GM12891 (cell line): ENCODE measurements at places on chromosomes 7 and 10.

GRCh38 chr10:49596836-49597235, 13.3 kb upstream of the SLC18A3 start:
- no peak for DNase-seq

DNA sequence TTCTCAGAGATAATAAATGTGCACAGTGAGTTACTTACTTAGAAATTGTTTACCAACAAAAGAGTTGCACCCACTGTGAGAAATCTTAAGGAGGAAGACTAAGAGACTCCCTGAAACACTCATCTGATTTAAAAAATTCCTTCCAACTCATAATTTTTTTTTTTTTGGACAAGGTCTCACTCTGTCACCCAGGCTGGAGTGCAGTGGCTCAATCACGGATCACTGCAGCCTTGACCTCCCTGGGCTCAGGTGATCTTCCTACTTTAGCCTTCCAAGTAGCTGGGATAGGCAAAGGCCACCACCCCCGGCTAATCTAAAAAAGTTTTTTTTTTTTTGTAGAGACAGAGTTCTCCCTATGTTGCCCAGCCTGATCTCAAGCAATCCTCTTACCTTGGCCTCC, 36.0 kb downstream of the MALSU1 start:
- DNase-seq, result no peak

GRCh38 chr7:91784469-91784868, 96.0 kb downstream of the MTERF1 start:
- DNase-seq, result no peak

- no peak for DNase-seq
Observed at GRCh38 chr10:13660551-13660920, 73.8 kb downstream of the PRPF18 start.

DNA sequence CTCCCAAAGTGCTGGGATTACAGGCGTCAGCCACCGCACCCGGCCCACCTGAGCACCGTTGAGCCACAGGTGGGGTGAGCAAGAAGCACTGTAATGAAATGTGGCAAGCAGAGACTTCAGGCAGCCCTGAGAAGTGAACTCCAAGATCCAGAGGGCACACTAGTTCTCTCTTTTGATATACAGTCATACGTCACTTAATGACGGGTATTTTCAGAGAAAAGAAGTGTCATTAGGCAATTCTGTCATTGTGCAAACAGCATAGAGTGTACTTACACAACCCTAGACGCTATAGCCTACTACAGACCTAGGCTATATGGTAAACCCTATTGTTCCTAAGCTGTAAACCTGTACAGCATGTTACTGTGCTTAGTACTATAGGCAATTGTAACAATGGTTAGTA, 7.9 kb downstream of the PANK1 start:
- no peak for DNase-seq

GRCh38 chr7:114345494-114345893, 69.1 kb upstream of the FOXP2 start:
- no peak for DNase-seq

DNA sequence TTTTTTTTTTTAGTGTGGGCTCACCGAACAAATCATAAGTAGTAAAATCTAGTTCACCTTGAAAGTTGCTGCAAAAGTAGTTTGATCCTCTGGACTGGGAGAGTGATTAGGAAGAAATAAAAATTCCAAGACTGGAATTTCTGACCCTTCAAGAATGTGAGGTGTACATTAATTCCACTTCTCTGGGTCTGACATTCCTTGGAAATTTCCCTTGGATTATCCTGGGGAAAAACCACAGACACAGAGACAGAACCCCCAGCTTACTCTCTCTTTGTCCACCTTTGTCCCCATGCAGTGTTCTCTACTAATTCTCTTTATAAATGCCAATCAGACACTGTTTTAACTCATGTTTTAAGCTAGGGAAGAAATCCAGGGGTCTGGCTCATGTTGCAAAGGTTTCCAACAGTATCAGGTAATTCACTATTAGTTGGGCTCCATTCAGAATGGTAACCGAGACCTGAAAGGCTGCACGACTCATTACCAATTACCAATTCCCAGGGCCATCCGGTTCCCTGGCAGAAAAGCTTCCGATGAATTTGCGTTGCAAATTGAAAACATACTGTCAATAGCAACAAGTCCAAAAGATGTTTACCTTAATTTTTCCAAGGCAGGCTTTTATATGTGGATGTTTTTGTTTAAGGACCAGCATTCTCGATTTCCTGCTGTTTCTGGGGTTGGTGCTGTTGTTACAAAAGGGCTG, 86.3 kb downstream of the BAMBI start:
- DNase-seq, result no peak

- no peak for DNase-seq
Observed at GRCh38 chr10:78372806-78373205, 339.1 kb downstream of the RPS24 start.

DNA sequence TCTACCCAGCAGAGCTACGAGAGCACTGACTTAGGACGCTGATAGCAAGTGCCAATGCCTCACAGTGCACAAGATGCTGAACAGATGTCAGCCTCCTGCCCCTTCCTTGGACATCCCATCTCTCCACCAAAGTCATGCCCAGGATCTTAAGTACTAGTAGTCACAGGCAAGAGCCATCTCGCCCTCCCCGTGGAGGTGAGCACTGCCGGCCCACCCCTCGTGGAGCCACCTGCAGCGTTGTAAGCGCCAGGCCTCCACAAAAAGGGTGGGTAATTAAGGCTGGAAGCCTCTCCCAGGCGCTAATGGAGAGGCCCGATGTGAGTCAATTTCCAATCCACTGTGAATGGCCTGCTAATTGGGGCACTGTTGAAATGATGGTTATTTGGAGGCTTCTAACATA, 156.2 kb downstream of the GRID1 start:
- DNase-seq, result no peak

DNA sequence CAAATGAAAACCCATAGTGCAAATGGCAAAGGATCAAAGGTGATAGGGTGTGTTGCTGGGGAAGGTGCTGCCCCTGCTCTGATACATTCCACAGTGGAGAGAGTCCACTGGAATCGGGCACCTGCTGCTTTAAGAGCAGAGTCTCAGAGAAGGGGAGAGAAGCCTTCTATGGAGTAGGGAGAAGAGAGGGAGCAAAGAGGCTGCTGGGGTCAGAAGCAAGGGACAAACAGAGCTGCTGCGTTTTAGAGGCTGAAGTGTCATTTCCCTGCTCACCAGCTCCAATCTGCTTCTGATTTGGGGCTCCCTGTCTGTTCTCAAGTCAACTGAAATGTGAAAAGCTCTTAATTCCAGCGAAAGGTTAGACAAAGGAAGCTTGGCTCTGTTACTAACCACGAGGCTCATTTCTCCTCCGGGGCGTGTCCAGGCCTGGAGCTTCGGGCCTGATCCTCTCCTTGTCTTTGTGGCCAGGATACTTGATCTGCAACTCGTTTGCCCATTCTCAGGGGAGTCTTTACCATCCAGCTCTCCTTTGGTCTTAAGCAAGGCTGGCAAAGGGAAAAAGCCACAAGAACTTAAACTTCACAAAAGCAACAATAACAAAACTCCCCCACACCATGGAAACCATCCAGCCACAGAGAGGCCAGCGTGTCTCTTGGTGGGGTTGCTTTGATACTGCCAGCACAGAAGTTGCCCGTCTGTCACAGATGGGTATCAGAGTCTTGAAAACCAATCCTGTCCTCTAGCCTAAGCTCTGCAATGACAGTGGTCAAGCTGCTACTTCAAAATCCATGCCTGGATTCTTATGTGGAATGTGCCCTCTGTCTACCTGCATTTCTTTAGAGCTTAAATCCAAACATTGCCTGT, 692.6 kb downstream of the SUGCT start:
- DNase-seq, result no peak

DNA sequence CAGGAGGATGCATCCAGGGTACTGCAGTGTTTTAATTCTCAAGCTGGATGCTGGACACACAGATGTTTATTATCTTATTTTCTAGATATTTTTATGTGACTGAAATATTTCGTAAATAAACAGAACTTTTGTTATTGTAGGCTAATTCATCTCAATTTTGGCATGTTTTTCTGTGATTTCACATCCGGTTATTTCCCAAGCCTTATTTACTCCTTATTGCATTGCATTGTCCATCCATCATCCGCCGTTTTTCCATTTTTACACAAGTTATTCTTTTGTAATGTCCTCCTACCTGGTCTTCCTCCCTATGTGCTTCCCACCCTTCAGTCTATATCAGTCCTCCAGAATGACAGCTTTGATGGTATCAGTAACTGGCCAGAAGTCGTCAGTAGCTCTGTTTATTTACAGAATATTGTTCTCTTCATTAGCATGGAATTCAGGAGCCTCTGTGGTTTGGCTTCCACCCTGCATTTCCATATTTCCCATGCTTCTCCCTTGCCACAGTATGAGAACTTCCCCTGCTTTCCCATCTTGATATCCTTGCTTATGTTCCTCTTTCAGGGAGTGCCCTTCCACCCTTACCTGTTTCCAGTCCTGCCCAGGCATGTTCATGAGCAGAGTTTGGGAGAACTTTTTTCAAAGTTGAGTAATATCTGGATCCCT, 16.1 kb downstream of the GNAI1 start:
- no peak for DNase-seq

DNA sequence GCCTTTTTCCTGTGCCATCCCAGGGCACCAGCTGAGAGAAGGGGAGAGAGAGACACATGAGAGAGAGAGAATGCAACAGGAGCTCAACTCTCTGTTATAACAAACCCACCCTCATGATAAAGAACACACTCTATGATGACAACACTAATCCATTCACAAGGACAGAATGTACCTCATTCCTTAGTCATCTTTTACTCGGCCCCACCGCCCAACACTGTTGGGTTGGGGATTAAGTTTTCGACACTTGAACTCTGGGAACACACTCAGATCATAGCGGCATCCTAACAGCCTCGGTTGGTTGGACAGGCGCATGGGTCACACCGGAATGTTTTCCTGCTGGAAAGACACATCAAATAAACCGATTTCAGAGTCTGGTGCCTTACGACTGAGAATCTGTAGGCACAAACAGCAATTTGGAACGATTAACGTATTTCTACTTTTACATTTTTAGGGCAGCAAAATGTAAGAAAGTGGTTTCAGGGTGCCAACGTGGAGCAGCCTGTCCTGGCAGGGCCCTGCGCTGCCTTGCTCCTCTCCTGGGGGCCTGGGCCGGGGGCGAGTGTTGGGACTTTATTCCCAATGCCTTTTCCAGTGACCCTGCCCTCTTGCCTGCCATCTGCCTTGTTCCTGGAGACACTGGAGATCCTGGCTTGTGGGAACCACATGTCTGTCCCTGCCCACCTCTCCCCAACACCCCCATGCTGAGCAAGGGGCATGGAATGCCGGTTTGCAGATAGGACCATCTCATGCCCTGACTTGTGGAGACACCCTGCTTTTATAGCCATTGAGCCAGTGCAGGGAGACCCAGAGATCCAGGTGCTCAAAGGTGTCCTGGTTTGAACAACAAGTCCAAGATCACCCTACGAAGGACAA, 287.0 kb downstream of the TCERG1L start:
- no peak for DNase-seq

- no peak for DNase-seq
Observed at GRCh38 chr7:15662451-15662850, 24.0 kb downstream of the MEOX2 start.

DNA sequence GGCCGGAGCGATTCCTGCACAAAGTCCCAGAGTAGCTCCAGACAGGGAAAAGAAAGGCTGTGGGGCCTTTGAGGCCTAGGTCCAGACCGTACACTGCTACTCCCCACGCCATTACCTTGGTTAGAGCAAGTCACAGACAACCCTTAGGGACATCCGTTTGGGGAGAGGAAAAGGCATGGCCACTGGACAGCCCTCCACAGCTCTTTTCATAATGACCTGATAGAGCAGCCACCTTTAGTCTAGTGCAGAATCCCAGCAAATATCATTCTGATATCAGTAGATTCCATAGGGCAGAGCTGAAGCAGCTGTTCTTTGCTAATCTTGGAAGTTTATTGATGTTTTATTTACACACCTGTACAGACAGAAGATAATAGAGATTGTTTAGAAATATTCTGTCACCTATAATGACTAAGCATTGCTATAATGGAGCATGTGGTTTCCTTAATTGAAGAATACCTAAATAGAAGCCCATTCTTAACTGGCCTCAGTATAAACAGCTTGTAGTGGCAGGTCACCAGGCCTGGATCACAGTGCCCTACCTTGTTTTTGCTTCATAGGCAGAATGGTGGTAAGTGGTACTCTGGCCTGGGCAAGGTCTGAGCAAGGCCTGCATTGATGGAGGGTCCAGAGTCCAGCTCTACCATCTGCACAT, 27.9 kb downstream of the OGDH start:
- no peak for DNase-seq

- DNase-seq, result no peak
Observed at GRCh38 chr10:75228834-75229233, 6.9 kb downstream of the COMTD1 start.

GRCh38 chr10:133270773-133271297, 5.8 kb downstream of the ADAM8 start:
- no peak for DNase-seq

DNA sequence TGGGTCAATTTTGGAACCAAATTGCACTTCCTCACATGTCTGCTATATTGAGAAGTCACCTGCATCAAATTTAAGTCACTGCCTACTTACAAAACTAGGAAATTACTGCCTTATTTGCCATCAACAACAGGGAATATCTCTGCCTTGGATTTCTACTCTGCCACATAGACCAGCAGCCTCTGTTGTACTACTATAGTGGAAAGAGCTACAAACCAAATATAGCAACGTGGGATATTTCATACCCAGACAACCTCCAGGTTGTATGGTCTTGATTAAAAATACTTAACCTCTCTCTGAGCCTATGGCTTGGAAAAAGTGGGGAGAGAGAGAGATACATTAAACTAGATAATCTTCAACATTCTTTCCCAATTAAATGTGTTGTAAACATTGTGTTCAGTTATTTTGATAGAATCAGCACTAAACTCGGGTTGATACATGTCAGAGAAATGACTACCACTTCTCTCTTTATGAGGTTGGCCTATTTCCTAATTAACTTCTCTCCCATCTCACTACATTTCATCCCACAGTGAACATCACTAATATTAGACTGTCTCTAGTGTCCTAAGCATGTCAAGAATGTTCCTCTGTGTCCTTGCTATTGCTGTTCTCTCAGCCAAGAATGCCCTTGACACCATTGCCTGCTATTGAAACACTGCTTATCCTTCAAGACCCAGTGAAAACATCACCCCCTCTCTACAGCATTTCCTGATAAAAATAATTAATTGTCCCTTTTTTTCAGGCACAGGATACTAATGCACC, 421.2 kb downstream of the IPMK start:
- no peak for DNase-seq

- no peak for DNase-seq
Observed at GRCh38 chr10:90784771-90785170, 73.1 kb downstream of the HTR7 start.

DNA sequence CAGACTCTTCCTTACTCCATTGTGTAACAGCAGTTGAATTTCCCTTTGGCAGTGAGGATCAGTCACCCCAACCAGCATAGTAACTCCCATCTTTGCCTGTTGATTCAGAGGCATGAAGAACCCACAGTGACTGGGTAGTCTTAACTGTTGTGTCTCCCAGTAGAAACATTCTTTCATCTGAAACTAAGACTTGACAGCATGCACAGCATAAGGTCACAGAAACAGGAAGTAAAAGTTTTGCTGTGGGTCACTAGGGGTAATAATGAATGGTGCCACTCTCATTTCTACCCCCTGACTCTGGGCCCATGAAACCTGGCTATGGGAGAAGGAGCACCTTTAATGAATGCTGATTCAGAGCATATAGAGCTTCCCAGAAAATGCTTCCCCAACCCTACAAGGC, 8.3 kb upstream of the FRMPD2 start:
- DNase-seq, result no peak
